ENCODE measurements at places on chromosomes 7 and 10.

DNA sequence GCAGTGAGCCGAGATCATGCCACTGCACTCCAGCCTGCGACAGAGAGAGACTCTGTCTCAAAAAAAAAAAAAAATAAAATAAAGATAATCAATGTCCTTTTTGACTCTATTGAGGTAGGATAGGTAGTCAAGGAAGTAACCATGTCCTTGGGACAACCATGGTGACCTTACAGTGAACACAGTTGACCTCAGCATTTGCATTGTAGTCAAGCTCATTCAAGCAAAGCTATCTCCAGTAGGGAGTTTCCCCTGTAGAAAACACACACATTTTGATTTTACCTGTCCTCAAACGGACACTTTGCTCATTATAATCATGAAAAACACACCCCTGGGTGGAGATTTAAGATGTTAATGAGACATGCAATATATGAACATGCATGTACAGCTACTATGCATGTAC is 171.7 kb downstream of the KIF20B start:
- no peak for DNase-seq

GRCh38 chr10:132446661-132447445 is 49.9 kb downstream of the PWWP2B start:
- DNase-seq = peak; percentile 62

GRCh38 chr7:90175667-90176066 is 21.4 kb downstream of the STEAP1 start:
- no peak for DNase-seq

DNA sequence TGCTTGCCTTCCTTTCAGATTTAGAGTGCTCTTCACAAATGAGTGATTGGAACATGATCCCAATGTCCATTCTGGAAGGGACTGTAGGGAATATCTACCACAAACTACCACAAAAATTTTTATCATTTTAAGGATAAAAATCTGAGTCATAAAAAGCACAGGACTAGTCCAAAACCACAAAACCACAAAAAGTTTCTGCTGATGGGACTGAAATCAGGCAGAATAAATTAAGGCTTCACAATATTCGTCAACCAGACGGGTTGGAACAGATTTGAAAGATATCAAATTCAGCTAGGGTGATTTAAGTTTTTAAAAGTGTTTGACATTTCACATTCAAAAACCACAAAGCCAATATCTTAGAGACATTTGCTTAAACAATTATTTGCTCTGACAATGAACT is 100.1 kb upstream of the PTN start:
- no peak for DNase-seq

GRCh38 chr10:79473496-79474095 is 28.2 kb upstream of the ZCCHC24 start:
- DNase-seq = no peak

- no peak for DNase-seq
Observed at GRCh38 chr7:81627536-81628287, 142.1 kb downstream of the HGF start.

DNA sequence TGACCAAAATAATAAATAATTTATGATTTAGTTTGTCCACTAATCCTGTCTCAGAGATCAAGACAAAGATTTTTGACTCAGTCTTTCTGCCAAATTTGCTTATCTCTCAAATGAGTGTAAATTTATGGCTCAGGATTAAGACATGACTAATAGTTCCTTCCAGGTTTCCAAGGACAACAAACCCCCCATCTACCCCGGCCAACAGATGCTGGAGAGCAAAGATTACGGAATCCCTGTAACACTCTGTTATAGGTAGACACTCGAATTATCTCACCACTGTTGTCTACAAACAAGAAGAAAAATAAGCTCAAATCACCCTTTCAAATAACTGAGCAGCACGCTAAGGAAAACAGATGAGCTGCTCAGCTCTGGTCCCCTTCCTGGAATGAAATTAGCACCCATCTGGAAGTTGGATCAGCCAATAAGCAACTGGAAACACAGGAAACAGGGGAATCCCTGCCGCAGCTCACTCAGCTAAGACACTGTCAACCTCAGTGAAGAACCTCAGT is 56.8 kb upstream of the SVIL start:
- DNase-seq = no peak
